ENCODE measurements at places on chromosomes 4 and X.

DNA sequence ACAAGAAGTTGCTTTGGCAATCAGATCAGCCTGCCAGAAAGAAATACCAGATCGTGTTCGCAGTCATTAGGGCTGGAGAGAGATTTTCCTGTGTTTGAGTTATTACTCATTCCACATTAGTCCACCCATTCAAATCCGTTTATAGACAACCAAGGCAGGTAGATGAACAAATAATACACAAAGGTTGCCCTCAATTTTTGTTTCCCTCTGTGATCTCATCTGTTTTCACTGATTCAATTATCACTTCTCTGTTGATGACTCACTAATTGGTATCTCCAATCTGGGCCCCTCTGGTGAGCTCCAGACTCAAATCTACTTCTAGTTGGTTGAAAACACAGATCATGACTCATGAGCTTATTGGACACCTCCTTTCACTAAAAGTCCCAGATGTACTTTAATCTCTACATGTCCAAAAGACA, 54.5 kb downstream of the CHM start:
- no peak for DNase-seq

DNA sequence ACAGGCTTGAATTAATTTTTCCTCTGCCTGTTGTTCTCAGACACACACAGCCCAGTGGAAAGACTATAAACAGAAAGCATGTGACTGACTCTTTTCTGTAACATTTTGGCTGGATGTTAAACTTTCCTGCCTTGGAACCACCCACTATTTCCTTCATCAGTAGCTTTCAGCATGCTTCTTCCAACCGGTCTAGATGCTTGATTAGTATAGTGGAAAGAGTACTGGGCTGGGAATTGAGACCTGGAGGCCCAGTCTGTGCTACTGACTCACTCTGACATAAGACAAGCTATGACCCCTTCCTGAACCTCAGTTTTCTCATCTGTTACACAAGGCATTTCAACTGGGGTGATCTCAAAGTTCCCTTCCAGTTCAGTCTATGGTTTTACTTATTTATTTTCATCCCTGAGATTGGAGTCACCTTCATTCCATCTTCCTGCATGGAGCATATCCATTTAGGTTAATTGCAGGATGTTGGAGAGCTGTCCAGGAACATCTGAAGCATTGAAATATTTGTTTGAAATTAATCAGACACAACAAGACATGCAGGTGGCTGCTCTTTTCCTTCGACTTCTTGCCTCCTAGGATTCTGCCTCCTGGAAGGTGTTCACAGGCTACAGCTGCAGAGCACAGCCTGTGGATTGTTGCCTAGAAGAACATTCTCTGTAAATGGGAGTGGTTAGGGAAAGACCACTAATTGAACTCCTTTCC, 173.4 kb downstream of the RTL9 start:
- no peak for DNase-seq

DNA sequence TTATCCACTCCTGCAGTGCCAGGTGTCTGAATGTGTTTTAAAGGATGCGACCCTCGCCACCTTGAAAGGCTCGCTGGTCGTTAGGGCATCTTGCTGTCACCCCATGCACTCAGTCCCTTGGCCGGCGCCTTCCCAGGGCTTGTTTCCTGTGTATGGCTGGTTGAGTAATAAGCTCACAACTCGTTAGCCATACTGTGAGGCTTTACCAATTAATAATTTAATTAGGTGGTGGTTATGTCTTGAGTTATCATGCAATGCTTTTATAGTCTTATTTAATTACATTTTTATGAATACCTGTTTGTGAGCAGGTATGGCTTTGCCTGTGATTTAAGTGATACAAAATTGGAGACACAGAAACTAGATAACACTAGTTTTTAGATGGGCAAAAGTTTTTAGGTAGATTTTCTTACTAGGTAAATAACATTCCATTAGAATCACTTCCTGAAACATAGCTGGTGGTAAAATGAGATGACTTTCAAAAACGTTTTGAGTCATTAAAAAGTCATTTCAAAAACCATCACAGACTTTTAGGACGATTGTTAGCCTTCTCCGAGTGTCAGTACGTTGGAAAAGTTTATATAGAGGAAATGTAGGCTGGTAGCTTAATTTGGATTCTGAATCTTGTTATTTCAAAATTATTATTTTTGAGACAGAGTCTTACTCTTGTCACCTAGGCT, 18.2 kb downstream of the PTTG2 start:
- DNase-seq: peak; percentile 21

- no peak for DNase-seq
Measured at GRCh38 chr4:159107203-159107925, 4.5 kb downstream of the RAPGEF2 start.

DNA sequence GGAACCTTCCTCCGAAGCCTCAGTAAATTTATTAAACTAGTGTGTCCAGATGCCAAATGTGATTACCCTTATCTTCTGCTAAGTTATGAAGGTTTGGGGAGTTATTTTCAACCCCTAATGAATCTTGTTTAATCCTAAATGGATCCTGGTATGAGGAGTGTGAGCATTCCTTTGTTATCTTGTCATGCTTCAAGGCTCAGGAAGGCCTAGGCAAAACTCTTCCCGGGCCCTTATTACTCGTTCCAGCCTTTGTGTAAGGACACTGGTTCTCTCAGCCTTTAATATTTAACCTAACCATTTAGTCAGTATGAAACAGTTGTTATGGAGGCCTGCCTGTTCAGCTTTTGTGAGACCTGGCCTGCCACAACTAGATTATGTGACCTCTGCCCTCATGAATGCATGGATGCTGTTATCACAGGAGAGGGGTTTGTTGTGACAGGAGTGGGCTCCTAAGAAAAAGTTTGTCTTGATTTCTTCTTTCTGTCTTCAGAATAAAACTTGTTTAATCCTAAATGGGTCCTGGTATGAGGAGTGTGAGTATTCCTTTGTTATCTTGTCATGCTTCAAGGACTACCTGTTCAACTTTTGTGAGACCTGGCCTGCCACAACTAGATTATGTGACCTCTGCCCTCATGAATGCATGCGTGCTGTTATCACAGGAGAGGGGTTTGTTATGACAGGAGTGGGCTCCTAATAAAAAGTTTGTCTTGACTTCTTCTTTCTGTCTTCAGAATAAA, 181.7 kb downstream of the SLC39A8 start:
- no peak for DNase-seq

- no peak for DNase-seq
Measured at GRCh38 chr4:94357624-94358023, 15.0 kb upstream of the HPGDS start.

- no peak for DNase-seq
Measured at GRCh38 chrX:34654696-34655490, 2.2 kb downstream of the TMEM47 start.

DNA sequence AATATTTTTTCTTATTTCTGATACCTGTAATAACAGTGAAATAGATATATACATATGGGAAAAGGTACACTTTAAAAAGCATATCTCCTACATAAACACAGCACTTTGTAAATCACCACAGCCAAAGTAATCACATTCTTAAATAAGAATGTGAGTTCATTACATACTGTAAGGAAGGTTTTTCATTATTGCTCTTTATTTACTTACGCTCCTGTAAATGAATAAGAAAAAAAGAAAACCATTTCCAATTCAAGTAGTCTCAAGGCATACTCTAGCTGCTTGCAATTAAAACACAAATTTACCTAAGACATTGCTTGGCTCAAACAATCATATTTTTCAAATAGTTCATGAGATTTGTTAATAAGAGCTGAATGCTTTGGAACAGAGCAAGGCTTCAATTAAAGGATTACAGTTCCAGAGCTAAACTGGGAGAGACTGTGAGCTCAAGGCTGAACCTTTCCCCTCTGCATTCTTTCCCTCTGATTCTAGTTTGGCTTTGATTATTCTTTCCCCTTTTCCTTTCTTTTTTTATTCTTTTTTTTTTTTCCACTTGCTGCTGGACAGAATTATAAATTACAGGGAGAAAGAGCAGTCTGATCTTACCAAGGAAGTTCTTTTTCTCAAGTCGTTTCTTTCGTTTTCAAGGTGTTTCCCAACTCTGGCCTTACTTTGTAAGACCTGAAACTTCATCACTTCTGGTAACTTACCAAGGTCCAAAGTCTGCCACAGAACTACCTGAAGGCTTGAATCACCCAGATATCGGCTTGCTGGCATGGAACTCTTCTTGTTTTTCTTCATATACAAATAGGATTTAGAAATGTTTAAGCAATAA, 278.3 kb downstream of the INPP4B start:
- DNase-seq: no peak

DNA sequence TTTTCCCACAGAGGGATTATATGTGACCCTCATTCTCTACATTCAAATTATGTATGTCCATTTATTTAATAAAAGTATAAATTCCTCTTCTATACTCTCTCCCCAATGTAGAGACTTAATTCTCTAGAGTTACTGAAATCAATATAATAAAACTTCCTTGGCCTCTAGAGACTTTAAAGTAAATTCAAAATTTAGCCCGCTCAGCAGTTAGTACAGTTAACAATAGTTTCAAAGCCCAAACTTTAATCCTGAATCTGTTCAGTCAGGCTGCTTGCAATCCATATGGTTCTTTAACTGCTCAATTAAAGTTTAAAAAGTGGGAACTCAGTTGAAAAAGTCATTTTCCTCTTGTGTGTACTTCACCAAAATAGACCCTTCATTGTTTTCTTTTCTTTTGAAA, 2558.4 kb downstream of the ARAP2 start:
- DNase-seq: no peak

DNA sequence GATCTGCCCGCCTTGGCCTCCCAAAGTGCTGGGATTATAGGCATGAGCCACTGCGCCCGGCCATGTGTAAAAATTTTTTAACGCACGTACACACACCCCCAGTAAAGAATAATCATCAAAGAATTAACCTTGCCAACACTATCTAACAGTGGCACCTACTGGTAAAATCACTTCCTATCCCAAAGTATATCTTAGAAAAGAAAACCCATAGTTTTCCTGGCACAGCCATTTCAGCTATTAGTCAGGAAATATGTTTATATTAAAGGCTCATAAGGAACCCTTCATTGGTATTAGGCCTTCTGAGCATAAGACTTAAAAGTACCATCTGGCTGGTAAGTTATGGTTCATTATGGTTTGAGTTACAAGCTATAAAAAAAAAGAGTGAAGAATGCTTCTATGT, 14.1 kb downstream of the S100G start:
- no peak for DNase-seq

- peak; percentile 68 for DNase-seq
Measured at GRCh38 chrX:103687073-103687695, 685 bp upstream of the MORF4L2 start.

GRCh38 chr4:5874811-5875449, 18.0 kb downstream of the CRMP1 start:
- DNase-seq: no peak

Data from stimulated activated CD8-positive, alpha-beta memory T cell treated with anti-CD3 and anti-CD28 coated beads, Interleukin-2, amount 100 ng/mL, for 48 hours (primary cell).